ENCODE measurements at places on chromosomes 2 and 18.

GRCh38 chr2:207330912-207331311, 165.2 kb upstream of the KLF7 start:
- no peak for DNase-seq

- DNase-seq, result no peak
Measured at GRCh38 chr2:150212722-150213171, 274.7 kb downstream of the RND3 start.

- no peak for DNase-seq
Measured at GRCh38 chr2:19653509-19653908, 248.3 kb downstream of the TTC32 start.

- DNase-seq, result no peak
Measured at GRCh38 chr18:7743256-7743655, 176.1 kb downstream of the PTPRM start.

DNA sequence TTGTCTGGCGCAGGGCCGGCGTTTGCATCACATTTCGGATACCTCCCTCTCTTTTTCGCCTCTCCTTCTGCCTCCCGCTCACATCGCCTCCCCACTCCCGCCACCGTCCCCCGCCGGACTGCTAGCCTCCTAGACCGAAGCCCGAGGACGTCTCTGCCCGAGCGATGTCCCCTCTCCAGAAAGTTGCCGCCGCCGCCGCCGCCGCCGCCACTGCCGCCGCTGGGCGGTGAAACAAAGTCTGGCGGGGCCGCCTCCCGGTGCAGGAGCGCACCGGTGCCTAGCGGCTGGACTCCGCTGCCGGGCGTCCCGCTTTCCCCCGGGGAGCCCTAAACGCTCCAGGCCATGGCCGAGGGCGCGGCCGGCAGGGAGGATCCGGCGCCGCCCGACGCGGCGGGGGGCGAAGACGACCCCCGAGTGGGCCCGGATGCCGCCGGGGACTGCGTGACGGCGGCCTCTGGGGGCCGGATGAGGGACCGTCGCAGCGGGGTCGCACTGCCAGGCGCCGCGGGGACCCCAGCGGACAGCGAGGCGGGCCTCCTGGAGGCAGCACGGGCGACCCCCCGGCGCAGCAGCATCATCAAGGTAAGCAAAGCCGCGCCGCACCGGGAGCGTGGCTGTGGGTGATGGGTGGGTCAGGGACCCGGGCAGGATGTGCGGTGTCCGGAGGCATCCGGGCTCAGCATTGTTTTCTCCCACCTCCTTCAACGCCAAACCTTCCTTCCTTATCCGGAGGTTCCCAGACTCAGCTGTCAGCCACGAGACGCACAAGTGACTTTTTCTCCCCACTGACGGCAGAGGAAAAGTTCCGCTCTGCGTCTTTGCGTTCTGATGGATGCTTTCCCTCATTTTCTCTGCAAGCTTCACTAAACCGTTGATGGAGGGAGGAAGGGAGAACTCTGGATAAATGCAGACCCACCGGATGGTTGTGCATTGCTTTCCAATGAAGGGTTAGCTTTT, 643 bp downstream of the PLCL1 start:
- DNase-seq, result peak; percentile 31

GRCh38 chr2:65032019-65032975, 23.9 kb upstream of the CEP68 start:
- no peak for DNase-seq

DNA sequence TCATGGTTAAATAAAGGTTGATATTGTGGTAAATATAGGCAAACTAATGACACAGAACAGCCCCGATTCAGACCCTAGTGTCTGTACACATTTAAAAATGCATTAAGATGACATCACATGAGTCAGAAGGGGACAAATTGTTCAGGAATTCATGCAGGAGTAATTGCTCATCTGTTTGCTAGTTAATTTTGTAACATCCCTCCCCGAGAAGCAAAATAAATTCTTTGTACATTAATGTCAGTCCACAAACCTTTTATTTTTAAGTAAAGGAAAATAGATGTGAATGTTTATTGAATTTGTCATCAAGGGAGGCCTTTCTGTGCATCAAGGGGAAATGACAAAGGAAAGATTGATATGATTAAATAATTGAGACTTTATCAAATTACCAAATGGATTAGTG, 69.9 kb downstream of the SH3BP4 start:
- DNase-seq, result no peak

DNA sequence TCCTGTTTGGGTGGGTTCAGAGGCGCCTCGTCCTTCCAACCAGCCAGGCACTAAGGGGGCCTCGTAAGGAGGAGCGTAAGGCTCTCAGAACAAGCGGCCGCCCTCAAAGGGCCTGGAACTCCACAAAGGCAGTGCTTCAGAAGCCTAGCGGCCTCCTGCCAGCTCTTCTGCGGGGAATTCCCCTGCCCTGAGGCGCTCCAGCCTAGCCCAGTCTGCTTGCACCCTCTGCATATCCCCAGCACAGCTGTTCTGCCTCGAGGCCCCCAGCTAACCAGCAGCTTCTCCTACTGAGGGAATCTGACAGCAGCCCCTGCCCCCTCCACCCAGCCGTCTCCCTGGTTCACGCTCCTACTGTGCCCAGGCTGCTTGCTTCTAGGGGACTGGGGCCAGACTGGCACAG, 265.9 kb downstream of the TFCP2L1 start:
- DNase-seq, result no peak

DNA sequence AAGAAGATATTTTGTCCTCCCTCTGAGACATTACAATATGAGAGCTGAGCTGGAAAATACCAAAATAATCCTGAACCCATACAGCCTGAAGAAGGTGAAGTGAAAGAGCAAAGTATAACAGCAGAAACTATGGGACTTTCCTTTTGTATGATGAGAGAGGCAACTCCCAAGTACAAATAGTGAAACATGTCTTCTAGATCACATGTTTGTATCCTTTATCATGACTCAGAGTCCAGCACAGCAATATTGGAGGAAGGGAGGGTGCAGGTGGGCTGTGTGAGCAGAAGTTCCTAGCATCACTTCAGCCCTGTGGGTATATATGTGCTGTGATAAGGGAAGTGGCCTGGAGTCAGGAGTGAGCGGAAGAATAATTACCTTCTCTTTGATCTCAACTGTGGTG, 265.6 kb upstream of the NRXN1 start:
- no peak for DNase-seq

GRCh38 chr2:33419581-33420200, 56.8 kb upstream of the RASGRP3 start:
- no peak for DNase-seq

DNA sequence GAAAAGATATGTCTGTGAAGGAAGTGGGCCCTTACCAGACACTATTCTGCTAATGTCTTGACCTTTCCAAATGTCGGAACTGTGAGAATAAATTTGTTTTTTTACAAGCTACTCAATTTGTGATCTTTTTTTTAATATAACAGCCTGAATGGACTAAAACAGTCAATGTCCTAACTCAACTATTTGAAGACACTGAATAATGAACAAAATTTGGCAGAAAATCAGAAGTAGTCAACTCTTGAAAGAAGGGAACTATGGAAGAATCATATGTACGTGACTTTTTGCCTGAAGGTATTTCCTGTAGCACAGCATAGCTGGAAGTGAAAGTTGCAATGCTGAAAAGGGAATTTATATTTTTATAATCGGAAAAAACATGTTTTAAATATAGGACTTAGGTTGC, 351.8 kb upstream of the TFPI start:
- no peak for DNase-seq

- no peak for DNase-seq
Measured at GRCh38 chr2:189829102-189829833, 45.0 kb downstream of the PMS1 start.

GRCh38 chr2:137797641-137798040, 166.6 kb upstream of the HNMT start:
- no peak for DNase-seq

DNA sequence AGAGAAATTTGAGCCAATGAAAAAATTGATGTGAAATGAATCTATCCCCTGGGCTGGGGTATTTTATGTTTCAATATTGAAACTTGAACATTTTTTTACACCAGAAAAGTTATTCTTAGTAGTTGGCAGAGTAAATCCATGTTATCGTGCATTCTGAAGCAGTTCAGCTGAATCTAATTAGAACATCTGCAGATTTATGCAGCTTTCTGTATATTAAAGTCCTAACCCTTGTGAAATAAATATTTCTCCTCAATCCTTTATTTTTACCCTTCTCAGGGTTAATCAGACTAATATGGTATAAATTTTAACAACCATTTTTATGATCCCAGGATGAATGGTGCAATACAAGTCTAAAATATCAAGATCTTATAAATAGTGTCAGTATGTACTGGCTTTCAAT, 69.5 kb downstream of the CDH20 start:
- DNase-seq, result no peak

DNA sequence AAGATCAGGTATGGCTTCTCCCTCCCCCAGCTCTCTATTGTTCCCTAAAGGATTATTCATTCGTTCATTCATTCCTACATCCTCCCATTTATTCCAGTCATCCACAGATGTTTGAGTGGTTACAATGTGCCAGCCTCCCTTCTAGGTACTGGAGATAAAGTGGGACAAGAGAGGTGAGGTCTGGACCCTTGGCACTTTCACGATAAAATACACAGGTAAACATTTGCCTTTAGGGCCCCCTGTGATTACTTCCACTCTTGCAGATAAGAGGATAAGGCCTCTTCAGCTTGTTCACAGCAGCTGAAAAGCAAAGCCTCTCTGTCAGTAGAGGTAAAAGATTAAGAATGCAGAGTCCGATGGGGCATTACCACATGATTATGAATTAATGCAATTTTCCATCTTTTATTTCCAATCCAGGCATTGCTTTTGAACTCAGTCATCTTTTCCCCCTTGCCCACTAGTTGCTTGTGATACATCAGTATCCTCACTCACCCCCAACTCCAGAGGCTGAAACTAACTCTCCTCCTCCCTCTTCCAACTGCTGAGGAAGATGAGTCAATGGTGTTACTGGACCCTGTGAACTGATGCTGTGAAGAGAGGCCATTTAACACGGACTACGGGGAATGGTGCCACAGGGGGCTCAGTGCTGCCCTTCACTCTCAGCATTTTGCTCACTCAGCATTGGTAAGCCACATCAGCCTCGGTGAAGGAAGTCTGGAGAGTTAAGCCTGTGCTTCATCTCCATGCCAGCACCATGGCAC, 1.1 kb upstream of the DPP4 start:
- no peak for DNase-seq

GRCh38 chr2:237533668-237534161, 32.7 kb upstream of the PRLH start:
- DNase-seq, result no peak

- DNase-seq, result no peak
Measured at GRCh38 chr2:239391286-239392071, 9.3 kb downstream of the HDAC4 start.

- no peak for DNase-seq
Measured at GRCh38 chr2:172861656-172862476, 126.2 kb downstream of the RAPGEF4 start.

GRCh38 chr2:198077477-198077876, 273.1 kb downstream of the PLCL1 start:
- no peak for DNase-seq

DNA sequence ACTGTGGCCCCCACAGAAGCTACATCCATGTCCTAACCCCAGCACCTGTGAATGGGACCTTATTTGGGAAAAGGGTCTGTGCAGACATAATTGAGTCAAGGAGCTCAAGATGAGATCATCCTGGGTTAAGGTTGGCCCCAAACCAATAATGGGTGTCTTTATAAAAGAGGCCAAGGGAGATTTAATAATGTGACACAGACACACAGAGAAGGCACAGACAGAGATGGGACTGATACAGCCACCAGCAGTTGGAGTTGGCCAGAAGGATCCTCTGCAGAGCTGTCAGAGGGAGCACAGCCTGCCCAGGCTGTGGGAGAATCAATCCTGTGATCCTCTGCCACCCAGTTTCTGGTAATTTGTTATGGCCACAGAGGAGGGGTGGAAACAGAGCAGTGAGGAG, 26.0 kb downstream of the SNORC start:
- no peak for DNase-seq

GRCh38 chr2:53234548-53234903, 533.1 kb upstream of the CHAC2 start:
- no peak for DNase-seq

GRCh38 chr2:222656526-222657446, 894 bp upstream of the FARSB start:
- DNase-seq, result no peak

- DNase-seq, result no peak
Measured at GRCh38 chr2:120734930-120735651, 577 bp upstream of the GLI2 start.

DNA sequence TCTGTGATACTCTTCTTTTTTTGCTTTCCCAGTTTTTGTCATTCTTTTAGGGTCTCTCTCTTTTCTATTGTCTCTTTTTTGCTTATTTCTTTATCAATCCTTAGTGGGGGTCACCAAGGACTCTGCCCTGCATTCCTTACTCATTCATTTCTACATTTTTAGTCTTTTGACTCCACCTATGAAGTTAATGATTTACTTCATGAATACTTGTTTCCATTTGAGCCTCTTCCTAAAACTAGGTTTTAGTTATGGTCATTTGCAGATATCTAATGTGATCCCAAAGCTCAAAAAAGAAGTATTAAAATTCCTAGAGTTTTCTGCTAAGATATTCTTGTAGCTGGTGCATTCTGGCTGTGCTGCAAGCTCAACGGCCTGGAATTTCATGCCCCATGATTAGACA, 149.3 kb upstream of the AQP4 start:
- no peak for DNase-seq

DNA sequence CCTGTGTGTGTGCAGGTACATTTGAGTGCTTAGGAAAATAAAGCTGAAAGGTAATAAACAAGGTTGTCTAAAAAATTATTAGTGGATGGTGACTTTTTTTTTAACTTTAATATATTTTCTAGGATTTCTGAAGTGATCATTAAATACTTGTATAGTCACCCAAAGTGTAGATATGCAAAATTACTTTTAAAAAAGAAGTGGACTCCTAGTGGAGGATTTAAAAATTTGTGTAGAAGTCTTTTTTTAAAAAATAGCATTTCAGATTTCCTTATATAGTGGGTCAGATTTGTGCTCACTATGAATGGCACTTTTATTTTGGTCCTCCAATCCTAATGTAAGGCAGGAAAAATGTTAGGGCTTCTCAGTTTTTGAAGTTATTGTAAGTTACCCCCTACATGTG, 3.9 kb downstream of the GORASP2 start:
- no peak for DNase-seq

- DNase-seq, result no peak
Measured at GRCh38 chr2:101041413-101041812, 39.3 kb downstream of the RPL31 start.

- no peak for DNase-seq
Measured at GRCh38 chr2:130381619-130382018, 25.8 kb downstream of the PTPN18 start.

Measured in CD4-positive, alpha-beta T cell treated with Interleukin-12 subunit alpha and Interleukin-12 subunit beta, for 1 hour (primary cell).